ENCODE measurements at places on chromosomes 1 and 21.
A peak's percentile ranks its signal among the peaks of the same experiment; 100 is the strongest.

DNA sequence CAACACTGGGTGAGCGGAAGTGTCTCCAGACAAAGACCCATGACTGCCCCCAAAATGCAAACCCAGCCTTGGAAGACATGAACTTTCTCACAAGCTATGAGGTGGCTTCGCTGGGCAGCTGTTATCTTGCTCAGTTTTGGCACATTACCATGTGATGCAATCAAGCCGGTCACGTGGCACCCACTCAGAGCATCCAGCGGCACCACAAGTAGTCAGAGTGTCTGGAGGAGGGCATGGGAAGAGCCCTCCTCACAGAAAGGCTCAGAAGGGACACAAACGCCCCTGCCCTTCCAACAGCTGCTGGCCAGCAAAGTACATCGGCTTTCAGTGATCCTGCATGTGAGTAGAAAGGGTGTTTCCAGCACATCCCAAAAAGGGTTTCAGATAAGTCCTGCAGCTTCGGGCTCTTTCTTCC lies 145.5 kb upstream of the IRF2BP2 start:
- DNase-seq, result no peak

DNA sequence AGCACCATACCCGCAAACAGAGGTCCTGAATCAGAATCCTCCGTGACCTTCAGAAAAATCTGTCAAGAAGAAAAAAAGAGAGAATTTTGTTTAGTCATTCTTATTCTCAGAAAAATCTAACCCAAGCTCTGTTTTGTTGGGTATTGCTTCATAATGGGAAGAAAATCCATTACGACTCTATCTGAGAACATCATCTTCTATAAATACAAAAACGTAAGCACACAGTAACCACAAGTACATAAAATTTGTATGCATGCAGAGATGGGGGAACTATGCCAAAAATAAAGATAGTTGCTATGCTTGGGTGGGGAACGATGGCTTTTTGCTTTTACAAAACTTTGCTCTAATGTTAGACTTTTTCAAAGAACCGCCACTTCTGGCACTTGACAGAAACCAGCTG lies 84.2 kb downstream of the ABCA4 start:
- DNase-seq, result no peak

GRCh38 chr21:14585122-14585521 lies 39.0 kb upstream of the SAMSN1 start:
- no peak for DNase-seq

DNA sequence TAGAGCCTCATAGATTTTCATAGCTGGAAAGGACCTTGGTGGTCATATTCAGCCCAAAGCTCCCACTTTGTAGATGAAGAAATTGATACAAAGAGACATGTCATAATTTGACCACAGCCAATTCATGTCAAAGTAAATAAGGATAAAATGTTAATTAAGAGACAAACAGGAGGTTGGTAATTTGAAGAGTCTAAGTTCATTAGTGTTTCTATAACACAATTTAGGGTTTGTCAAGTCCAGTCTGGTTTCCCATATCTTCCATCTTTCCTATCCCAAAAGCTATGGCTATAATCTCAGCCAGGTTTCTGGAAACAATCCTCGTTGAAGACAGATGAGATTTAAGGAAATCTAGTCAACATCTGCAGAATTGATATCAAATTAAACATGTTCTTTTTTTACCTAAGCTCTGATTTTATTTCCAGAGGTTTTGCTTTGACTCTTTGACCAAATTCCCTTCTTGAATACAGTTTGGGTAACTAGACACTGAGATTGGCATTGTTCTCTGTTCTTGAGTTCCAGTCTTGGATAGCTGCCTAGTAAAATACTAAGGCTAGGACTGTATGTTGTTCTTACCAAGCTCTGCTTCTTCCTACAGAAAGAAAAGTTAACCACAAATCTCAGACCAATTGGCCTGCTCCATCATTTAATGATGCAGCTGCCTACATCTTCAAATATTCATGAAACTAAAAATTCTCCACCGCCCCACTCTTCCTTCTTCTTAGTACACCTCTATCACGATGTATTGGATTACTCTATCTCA lies 62.0 kb downstream of the SLC44A5 start:
- no peak for DNase-seq

GRCh38 chr1:60087681-60088080 lies 14.1 kb upstream of the C1orf87 start:
- DNase-seq, result no peak

GRCh38 chr1:155192346-155193274 lies 15.1 kb downstream of the THBS3 start:
- no peak for DNase-seq

GRCh38 chr1:156552518-156552917 lies 19.8 kb downstream of the IQGAP3 start:
- no peak for DNase-seq

GRCh38 chr1:206734499-206735142 lies 36.0 kb upstream of the IL19 start:
- DNase-seq, result peak; percentile 68

GRCh38 chr1:23593556-23594148 lies 34.4 kb upstream of the ID3 start:
- no peak for DNase-seq

DNA sequence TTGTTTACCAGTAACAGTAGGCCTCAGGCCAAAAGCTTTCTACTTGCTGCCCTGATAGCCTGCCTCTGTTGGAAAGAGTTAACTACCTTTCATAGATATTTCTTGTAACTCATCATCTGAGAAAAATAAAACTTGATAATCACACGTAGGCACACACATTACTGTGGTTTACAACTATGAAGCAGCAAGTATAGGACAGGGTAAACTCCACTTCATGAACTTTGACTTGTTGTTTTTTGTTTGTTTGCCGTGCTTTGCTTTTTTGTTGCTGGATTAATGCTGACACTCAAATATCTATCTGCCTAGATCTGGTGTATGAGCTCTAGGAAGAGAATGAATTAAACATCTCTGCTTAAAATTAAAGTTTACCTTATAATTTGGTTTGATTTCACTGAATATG lies 924.7 kb upstream of the ADGRL2 start:
- DNase-seq, result no peak

- DNase-seq, result no peak
These were observed 845.5 kb upstream of the ADGRL4 start for GRCh38 chr1:79852004-79852403.
